ENCODE measurements at places on chromosomes 12 and 14. TPM values are rescaled to one million over a fixed set of nuclear protein-coding genes. Genes with fewer than 3 reads are reported as not detected.

- H3K27me3 ChIP-seq: no peaks in the 10 kb centered on the region
- no peak overlapping the region for H3K27ac ChIP-seq
- H3K4me1 ChIP-seq: no peaks in the 10 kb centered on the region
- no peaks in the 10 kb centered on the region for H3K36me3 ChIP-seq
- no peak for DNase-seq
Observed at GRCh38 chr12:17802657-17803641, 287.0 kb downstream of the RERGL start.

Gene GPRC5D
- not detected for total RNA-seq

Gene PZP
- not detected for total RNA-seq

DNA sequence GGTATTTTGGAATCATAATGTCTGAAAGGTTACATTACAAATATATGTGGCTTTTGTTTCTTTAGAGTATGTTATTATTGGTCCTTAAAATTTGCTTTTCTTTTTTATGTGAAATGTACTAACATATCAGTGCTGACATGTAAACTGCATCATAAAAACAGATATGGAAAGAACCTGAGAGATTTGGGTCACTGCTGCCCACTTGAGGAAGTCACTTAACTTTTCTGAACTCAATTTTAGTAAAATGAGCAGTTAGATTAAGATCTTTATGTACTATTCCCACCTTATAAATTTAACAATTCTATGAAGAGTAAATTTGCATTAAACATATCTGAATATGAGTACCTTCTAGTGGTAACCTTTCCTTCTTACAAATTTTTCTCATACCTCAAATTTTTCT, 7.5 kb downstream of the PTGR2 start:
- no peak overlapping the region for H3K27ac ChIP-seq
- DNase-seq: no peak
- H3K4me1 ChIP-seq: peaks cover 13% of the 10 kb centered on the region
- H3K36me3 ChIP-seq: peaks cover 8% of the 10 kb centered on the region
- no peak overlapping the region for H3K4me3 ChIP-seq

DNA sequence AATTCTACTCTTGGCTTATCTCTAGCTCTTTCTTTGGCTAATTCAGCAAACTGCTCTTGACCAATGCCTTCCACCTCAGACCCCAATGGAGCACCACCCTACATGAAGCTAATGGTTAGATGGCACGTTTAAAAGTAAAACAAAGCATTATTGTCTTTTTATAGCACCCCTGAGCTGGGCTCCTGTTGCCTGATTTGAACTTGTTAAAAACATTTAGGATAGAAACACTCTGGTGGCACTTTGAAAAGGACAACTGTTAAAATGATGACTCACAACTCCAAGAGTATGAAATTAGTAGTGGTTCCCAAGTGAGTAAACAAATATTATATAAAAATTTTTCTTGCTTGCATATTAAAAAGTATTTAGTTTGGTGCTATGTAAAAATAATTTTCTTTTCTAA, 299.6 kb upstream of the DCN start:
- H3K36me3 ChIP-seq: no peaks in the 10 kb centered on the region
- no peaks in the 10 kb centered on the region for H3K4me1 ChIP-seq
- no peak overlapping the region for H3K4me3 ChIP-seq
- H3K27me3 ChIP-seq: no peaks in the 10 kb centered on the region
- no peak for DNase-seq
- H3K27ac ChIP-seq: no peak overlapping the region

- no peaks in the 10 kb centered on the region for H3K36me3 ChIP-seq
- peak; percentile 77 for DNase-seq
- H3K27ac ChIP-seq: no peak overlapping the region
- no peaks in the 10 kb centered on the region for H3K4me1 ChIP-seq
- no peak overlapping the region for H3K4me3 ChIP-seq
Observed at GRCh38 chr14:78959674-78960264, 789.6 kb downstream of the NRXN3 start.

Gene OR4Q3
- not detected for total RNA-seq

DNA sequence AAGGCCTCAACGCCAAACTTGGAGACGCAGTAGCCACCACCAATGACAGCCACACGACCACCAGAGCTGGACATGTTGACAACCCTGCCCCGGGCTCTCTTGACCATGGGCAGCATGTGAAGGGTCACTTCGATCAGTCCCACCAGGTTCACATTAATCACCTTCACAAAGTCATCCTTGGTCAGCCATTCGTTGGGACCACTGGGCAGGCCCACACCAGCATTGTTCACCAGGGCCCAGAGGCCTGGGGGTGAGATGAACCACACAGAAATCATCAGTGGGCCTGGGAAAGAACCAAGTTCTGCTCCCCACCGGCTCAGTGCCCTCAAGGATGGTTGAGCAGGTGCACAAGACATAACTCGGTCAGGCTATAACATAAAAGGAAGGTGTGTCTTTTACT, 4.0 kb downstream of the SDR9C7 start:
- no peaks in the 10 kb centered on the region for H3K27me3 ChIP-seq
- H3K36me3 ChIP-seq: no peaks in the 10 kb centered on the region
- H3K4me3 ChIP-seq: no peak overlapping the region

Gene TNFAIP2
- not detected for total RNA-seq

- no peaks in the 10 kb centered on the region for H3K36me3 ChIP-seq
- H3K27me3 ChIP-seq: no peaks in the 10 kb centered on the region
- H3K27ac ChIP-seq: no peak overlapping the region
- no peak overlapping the region for H3K4me3 ChIP-seq
- H3K4me1 ChIP-seq: peaks cover 2% of the 10 kb centered on the region
Observed at GRCh38 chr12:15527201-15528080, 205.1 kb downstream of the PTPRO start.

Gene KIF5A
- 21.5 TPM for total RNA-seq

DNA sequence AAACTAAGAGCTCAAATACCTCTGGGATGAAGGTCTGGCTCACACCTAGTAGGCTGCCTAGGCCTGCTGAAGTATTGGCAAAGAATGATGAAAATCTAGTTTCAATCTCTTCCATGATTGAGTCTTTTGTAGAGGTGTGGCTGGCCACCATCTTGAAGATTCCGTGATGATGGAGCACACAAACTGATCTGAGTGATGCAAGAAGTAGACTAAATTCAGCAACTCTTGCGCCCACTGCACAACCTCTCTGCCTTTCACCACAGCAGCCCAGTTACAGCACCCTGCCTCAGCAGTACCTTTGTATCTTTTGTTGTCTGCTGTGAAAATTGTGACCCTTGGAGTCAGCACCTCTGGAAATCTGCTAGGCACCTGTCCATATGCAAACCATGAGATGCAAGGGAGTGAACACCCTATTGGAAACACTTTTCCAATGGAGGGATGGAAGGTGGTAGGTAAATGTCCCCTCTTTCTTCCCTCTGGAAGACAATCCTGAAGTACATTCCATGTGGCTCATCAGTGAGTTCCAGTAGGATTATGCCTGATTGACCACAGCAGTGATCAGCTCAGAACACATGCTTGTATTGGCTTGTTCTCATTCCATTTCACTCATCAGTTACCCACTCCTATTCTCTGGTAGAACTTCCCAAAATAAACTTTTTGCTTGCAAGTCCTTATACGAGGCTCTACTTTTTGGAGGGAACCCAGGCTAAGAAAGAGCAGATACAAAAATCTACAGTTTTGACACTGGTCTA, 58.6 kb downstream of the BTBD7 start:
- H3K4me1 ChIP-seq: no peaks in the 10 kb centered on the region
- no peaks in the 10 kb centered on the region for H3K27me3 ChIP-seq
- H3K27ac ChIP-seq: no peak overlapping the region
- H3K4me3 ChIP-seq: no peak overlapping the region
- DNase-seq: no peak

Gene TSPAN11
- total RNA-seq: not detected

DNA sequence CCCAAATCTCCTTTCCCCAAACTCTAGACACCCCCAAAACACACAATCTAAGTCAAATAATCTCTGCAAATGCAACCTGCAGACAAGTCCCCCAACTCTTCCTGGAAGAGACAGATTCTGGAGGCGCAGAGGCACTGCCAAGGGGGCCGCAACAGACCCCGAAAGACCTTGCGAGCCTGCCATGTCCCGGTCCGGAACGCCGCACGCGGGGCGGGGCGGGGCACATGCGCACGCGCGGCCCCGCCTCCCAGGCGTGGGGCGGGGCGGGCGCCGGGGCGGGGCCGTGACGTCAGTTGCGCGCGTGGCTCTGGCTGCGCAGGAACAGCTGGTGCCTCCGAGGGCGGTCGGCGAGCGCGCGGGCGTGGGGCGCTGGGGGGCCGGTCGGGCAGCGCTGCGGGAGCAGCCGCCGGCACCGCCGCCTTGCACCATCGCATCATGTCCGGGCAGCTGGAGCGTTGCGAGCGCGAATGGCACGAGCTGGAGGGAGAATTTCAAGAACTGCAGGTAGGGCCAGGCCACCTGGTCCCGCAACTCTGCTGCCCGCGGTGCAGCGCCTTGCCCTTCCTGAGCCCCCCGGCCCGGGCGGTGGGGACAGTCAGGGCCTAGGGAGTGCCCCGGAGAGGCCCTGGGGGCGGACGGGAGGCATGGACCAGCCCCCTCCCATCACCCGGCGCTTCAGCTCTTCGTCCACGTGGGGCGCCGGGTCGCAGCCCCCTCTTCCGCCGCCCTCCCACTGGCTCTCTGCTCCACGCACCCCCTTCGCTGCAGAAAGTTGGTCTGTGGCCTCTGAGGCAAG, at the start of gene TMEM120B:
Gene TMEM120B, plus strand, starts transcription at position 292 of the 796 bp plus-strand sequence. Its CDS starts 144 bp downstream, at position 436.
- H3K4me1 ChIP-seq: peaks cover 39% of the 10 kb centered on the region
- H3K4me3 ChIP-seq: peak within 1 kb of the TSS; percentile 98
- no peak within 1 kb of the TSS for H3K27ac ChIP-seq
- peak; percentile 93 for DNase-seq
- no peaks in the 10 kb centered on the region for H3K27me3 ChIP-seq

Gene PIP4P1
- total RNA-seq: 29.4 TPM

Gene PLEKHG7
- total RNA-seq: not detected

GRCh38 chr12:126891789-126892188, 1375.2 kb upstream of the TMEM132C start:
- DNase-seq: no peak
- no peak overlapping the region for H3K4me3 ChIP-seq
- H3K27me3 ChIP-seq: no peaks in the 10 kb centered on the region
- no peaks in the 10 kb centered on the region for H3K4me1 ChIP-seq

DNA sequence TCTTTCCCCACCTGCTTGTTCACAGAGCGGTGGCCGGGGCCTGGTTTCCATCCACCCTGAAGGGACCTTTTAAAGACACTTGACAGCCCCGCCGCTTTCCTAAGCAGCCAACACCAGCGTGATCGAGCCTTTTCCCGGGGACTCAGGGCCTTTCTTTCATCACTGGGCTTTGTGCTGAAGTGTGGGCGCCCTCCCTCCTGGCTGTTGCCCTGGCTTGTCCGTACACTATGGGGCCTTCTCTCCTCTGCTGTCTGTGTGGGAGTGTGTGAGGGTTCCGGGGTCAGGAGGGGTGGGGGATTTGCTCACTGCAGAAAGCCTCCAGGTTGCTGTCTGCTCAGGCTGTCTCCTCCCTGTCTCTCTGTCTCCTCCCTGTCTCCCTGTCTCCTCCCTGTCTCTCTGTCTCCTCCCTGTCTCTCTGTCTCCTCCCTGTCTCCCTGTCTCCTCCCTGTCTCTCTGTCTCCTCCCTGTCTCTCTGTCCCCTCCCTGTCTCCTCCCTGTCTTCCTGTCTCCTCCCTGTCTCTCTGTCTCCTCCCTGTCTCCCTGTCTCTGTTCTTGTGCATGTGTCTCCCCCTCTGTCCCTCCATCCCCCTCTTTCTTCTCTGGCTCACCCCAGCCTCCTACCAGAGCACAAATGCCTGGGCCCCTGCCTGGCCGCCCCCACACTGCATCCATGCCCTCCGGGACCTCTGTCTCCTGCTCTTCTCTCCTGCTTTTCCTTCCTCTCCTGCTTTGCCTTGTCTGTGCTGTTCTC, 64.7 kb downstream of the CCDC92 start:
- no peak overlapping the region for H3K4me3 ChIP-seq
- peaks cover 4% of the 10 kb centered on the region for H3K4me1 ChIP-seq
- H3K27me3 ChIP-seq: no peaks in the 10 kb centered on the region
- H3K36me3 ChIP-seq: no peaks in the 10 kb centered on the region
- H3K27ac ChIP-seq: no peak overlapping the region
- DNase-seq: no peak

DNA sequence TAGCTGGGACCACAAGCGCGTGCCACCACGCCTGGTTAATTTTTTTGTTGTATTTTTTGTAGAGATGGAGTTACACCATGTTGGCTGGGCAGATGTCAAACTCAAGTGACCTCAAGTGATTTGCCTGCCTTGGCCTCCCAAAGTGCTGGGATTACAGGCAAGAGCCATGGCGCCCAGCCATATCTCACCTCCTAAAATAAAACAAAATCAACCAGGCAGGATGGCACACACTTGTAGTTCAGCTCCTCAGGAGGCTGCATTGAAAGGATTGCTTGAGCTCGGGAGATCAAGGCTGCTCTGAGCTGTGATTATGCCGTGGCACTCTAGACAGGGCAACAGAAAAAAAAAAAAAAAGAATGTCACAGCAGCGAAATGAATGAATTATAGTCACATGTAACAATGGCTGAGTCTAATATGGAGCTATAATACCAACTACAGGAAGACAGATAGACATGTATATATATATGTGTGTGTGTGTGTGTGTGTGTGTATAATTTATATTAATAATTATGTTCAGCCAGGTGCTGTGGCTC, 19.3 kb upstream of the TMEM120B start:
- H3K36me3 ChIP-seq: no peaks in the 10 kb centered on the region
- H3K4me3 ChIP-seq: no peak overlapping the region
- no peaks in the 10 kb centered on the region for H3K4me1 ChIP-seq
- H3K27me3 ChIP-seq: no peaks in the 10 kb centered on the region
- no peak overlapping the region for H3K27ac ChIP-seq

GRCh38 chr12:66275040-66275439, 27.3 kb upstream of the HELB start:
- H3K27me3 ChIP-seq: no peaks in the 10 kb centered on the region
- H3K4me3 ChIP-seq: no peak overlapping the region
- DNase-seq: no peak
- no peaks in the 10 kb centered on the region for H3K4me1 ChIP-seq
- no peaks in the 10 kb centered on the region for H3K36me3 ChIP-seq

DNA sequence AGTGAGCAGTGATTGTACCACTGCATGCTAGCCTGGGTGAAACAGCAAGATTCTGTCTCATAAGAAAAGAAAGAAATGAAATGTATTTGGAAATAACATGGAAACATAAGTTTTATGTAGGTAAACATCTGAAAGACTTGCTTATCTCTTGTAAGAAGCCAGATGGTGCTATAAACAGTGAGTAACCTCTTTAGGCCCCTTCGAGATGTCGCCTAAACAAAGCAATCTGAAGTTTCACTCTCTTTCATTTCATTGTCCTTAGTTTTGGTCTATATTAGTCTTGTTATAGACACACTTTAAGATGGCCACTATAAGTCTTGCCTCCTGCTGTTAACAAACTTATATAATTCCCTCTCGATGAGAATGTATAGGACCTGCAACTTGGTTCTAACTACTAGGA, 472.6 kb upstream of the ATP2B1 start:
- no peaks in the 10 kb centered on the region for H3K36me3 ChIP-seq
- no peak for DNase-seq
- no peaks in the 10 kb centered on the region for H3K27me3 ChIP-seq

GRCh38 chr14:72610831-72611200, 283.1 kb downstream of the DPF3 start:
- H3K27ac ChIP-seq: no peak overlapping the region
- no peaks in the 10 kb centered on the region for H3K4me1 ChIP-seq
- no peaks in the 10 kb centered on the region for H3K27me3 ChIP-seq

Gene TMEM253
- not detected for total RNA-seq

- no peak overlapping the region for H3K4me3 ChIP-seq
- no peaks in the 10 kb centered on the region for H3K4me1 ChIP-seq
- no peak overlapping the region for H3K27ac ChIP-seq
- no peak for DNase-seq
Observed at GRCh38 chr12:109967383-109968031, 28.7 kb downstream of the GIT2 start.

Data from Karpas-422 (cell line).